ENCODE measurements at places on chromosomes 3 and 15. TPM values are rescaled to one million over a fixed set of nuclear protein-coding genes. Genes with fewer than 3 reads are reported as not detected.

DNA sequence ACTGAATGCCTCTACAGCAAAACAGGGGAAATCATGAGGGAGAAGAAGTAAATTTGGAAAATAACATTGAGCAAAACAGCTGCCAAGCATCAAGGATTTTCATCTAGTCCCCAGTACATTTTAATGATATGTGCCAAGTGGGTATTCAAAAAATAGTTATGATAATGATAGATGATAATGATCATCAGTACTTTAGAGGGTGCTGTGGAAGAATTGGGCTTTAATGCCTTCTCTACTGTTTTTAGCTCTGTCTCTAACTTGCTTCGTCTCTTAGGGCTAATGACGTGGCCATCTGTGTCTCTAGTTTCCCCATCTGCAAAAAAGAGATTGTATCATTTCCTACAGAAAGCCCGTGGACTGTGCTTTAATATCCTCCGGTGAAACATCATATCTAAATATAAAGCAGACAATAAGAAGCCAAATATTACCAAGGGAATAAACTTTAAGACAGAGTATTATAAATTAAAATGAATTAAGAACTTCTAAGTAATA lies 10.2 kb upstream of the FSIP1 start:
- no peak overlapping the region for H3K4me3 ChIP-seq
- no peak for DNase-seq
- peaks cover 11% of the 10 kb centered on the region for H3K4me1 ChIP-seq
- H3K27me3 ChIP-seq: no peaks in the 10 kb centered on the region
- H3K36me3 ChIP-seq: no peaks in the 10 kb centered on the region
- H3K27ac ChIP-seq: no peak overlapping the region

DNA sequence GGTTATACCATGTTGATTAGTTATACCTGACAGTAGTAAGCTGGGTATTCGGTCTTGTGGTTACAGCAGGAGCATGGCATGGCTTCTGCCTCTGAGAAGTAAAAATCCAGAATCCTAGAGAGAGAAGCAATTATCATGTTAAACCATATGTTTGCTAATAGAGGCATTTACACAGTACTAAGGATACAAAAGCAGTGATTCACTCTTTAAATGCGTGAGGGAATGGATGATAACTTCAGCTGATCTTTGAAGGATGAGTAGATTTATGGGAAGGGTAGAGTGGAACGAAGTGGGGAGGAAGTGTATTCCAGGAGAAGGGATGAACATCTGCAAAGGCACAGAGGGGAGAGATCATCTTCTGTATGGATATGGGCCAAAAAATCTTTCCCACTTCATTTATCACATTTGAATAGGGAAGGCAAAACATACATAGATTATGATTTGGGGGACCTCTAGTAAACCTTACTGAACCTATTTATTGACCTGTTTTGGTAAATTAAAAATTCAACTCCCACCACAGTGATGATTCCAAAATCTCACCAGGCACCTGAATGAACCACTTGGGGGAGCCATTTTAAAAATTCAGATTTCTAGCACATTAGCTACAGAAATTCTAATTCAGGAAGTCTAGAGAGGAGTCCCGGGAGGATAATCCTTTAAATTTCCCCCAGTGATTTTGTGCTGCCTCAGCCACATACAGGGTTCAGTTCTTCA lies 35.1 kb downstream of the IGSF10 start:
- no peaks in the 10 kb centered on the region for H3K27me3 ChIP-seq
- no peak for DNase-seq
- H3K27ac ChIP-seq: no peak overlapping the region
- H3K36me3 ChIP-seq: peaks cover 5% of the 10 kb centered on the region
- no peak overlapping the region for H3K4me3 ChIP-seq
- peaks cover 7% of the 10 kb centered on the region for H3K4me1 ChIP-seq

DNA sequence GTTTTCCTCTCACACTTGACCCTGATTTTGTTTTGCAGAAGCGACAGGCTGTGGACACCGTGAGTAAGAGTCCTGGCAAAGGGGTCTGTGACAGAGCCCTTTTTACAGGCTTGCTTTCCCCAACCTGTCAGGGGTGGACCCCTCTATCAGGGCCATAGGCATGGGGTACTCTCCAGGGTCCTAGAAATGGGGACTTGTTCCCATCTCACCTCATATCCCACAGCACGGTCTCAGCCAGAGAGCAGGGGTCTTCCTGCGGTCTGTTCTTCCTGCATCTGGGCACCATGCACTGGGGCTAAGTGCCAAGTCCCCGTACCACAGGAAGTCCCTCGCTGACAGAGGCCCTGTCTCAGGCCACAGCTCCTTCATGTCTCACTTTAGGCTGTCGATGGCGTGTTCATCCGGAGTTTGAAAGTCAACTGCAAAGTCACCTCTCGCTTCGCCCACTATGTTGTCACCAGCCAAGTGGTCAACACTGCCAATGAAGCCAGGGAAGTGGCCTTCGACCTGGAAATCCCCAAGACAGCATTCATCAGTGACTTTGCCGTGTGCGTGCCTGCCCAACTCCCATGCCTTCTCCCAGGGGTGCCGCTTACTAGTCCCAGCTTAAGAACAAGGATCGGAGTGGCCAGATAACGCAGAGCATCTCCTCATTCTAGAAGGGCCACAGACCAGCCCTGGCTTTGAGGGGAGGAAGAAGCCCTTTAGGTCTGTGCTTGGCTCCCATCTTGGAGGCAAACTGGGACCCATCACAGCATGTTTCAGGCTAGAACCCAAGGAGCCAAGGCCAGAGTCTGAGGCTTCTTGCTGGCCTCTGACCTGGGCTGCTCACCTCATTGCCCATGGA lies 783 bp downstream of the ITIH1 start:
- no peak overlapping the region for H3K27ac ChIP-seq
- no peaks in the 10 kb centered on the region for H3K36me3 ChIP-seq
- H3K4me1 ChIP-seq: no peaks in the 10 kb centered on the region
- H3K27me3 ChIP-seq: peaks cover 17% of the 10 kb centered on the region
- no peak overlapping the region for H3K4me3 ChIP-seq

- H3K27ac ChIP-seq: peak overlapping the region; percentile 99
- peaks cover 22% of the 10 kb centered on the region for H3K4me1 ChIP-seq
- no peak for DNase-seq
- H3K4me3 ChIP-seq: peak overlapping the region; percentile 93
- no peaks in the 10 kb centered on the region for H3K27me3 ChIP-seq
Observed at GRCh38 chr15:78540871-78541743, 863 bp downstream of the PSMA4 start.

The ZNF662 gene
- total RNA-seq: not detected

DNA sequence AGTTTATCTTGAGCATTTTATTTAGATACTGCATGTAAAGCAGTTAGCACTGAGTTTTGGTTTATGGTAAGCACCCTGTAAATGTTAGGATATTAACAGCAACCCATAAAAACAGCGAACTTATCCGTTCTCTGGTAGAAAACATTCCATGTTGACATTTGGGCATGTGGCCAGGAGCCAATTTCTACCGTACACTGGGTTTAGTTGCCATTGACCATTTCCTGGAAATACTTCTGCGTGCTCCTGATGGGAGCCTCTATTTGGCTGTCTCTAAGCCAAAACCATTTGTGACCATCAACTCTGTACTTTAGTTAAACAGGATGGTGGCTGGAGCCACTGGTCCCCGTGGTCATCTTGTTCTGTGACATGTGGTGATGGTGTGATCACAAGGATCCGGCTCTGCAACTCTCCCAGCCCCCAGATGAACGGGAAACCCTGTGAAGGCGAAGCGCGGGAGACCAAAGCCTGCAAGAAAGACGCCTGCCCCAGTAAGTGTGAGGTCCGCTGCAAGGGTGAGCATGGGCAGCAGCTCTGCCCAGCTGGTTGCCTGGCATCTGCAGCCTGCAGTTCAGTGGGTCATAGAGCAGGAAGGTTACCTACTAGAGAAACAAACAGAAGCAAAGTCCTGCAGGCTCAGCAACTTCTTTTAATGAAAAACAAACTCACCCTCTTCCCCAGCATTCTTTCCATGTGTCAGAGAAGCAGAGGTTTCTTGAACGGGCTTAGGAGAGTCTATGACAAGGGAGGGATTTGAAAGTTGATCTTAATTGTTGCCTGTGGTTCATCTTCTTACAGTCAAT lies 7.1 kb downstream of the THBS1 start:
- no peaks in the 10 kb centered on the region for H3K27me3 ChIP-seq
- peaks cover 9% of the 10 kb centered on the region for H3K4me1 ChIP-seq
- no peak for DNase-seq
- H3K4me3 ChIP-seq: no peak overlapping the region
- peaks cover 13% of the 10 kb centered on the region for H3K36me3 ChIP-seq

DNA sequence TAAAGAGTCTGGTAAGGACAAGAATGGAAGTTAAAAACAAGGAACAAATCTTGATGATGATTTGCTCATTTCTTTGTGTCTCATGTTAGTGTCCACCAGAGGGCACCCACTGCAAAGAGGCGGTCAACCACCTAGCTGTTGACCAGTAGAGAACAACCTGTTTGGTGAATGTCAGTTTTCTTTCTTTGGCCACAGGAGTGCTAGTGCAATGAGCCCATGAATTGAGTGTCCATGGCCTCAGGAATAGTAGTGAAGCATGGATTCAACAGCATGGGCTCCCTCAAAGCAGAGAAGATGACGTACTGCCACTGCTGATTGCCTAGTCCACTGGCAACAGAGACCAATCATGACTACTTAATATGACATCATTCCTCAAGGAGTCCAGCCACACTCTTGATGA lies 10.7 kb upstream of the CNTN6 start:
- no peak overlapping the region for H3K27ac ChIP-seq
- peak; percentile 41 for DNase-seq
- H3K27me3 ChIP-seq: no peaks in the 10 kb centered on the region
- H3K36me3 ChIP-seq: no peaks in the 10 kb centered on the region
- peaks cover 12% of the 10 kb centered on the region for H3K4me1 ChIP-seq

The AADACL2 gene
- not detected for total RNA-seq

- no peak for DNase-seq
- H3K4me3 ChIP-seq: no peak overlapping the region
- H3K27ac ChIP-seq: no peak overlapping the region
- peaks cover 11% of the 10 kb centered on the region for H3K4me1 ChIP-seq
Observed at GRCh38 chr3:65635657-65636056, 403.1 kb downstream of the MAGI1 start.

DNA sequence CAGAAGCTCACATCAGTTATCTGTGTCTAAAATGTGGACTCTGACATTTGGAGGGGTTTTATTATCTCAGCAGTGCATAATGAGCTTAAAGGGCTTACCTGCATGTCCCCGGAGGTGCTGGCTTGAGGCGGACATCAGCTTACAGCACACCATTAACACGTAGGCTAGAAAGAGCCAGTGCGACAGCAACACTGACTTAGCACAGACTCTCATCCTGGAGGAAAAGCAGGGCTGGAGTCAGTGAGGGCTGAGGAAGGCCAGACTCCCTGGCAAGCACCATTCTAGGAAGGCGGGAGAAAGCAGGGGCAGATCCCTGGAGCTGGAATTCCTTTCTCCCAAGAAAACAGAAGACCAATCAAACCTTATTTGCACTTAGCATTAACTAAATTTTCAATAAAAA lies 51.7 kb downstream of the TAFA4 start:
- no peaks in the 10 kb centered on the region for H3K27me3 ChIP-seq
- H3K36me3 ChIP-seq: no peaks in the 10 kb centered on the region
- no peak overlapping the region for H3K27ac ChIP-seq
- H3K4me1 ChIP-seq: no peaks in the 10 kb centered on the region

DNA sequence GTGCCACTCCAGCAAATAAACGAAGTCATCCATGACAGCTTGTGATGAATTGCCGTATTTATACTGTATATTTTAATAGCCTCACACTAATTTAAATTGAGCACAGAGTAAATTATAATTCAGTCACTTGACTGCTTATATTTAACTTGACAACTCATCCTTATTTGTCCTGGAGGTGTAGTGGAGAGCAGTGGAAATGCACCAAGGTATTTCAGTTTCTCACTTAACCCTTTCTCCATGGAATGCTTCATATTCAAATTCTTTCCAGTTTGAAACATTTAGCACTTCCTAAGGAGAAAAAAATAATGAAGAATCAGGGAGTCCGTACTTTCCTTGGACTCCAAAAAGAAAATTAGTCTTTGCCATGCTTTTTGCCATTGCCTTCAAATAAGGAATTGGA lies 99.0 kb downstream of the MAP2K5 start:
- no peak overlapping the region for H3K27ac ChIP-seq
- H3K4me3 ChIP-seq: no peak overlapping the region
- no peak for DNase-seq
- H3K27me3 ChIP-seq: no peaks in the 10 kb centered on the region

- no peak for DNase-seq
- no peaks in the 10 kb centered on the region for H3K36me3 ChIP-seq
- no peak overlapping the region for H3K27ac ChIP-seq
- no peaks in the 10 kb centered on the region for H3K27me3 ChIP-seq
- no peaks in the 10 kb centered on the region for H3K4me1 ChIP-seq
- no peak overlapping the region for H3K4me3 ChIP-seq
Observed at GRCh38 chr3:59072681-59073080, 22.9 kb upstream of the CFAP20DC start.

DNA sequence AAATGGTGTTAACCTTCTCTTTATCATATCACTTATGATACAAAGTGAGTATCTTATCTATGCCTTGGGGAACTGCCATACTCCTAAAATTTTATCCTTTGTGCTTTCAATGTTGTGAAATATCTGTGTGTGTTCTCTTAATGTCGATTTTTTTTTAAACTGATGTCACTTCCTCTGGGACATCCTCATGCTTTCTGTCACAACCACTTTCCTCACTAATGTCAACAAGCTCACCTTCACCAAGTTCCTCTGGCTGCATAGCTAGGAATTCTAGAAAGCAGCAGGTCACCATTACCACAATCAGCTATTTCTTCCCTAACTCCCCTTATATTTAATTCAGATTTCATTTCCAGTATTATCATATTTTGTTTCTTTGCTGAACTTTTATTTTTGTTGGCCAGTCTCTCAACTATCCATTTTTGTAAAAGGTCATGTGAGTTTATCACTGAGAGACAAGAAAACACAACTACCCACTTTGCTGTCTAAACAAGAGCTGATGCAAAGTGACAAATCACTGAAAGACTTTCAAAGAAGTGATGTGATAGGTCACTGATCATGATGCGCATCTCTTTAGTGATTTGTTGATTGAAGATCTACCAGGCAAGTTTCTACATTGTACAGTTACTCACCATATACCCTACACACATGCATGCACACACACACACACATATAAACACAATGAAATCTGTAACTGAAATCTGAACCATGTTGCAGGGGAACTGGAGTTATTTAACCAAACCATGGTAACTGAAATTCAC lies 369.0 kb downstream of the ULK4 start:
- no peaks in the 10 kb centered on the region for H3K27me3 ChIP-seq
- H3K4me3 ChIP-seq: no peak overlapping the region
- no peak for DNase-seq
- no peaks in the 10 kb centered on the region for H3K36me3 ChIP-seq
- peaks cover 7% of the 10 kb centered on the region for H3K4me1 ChIP-seq

The GOLGA6L4 gene
- 2.1 TPM for total RNA-seq

The ATP13A5 gene
- not detected for total RNA-seq

- peaks cover 5% of the 10 kb centered on the region for H3K36me3 ChIP-seq
- peaks cover 2% of the 10 kb centered on the region for H3K27me3 ChIP-seq
- H3K4me1 ChIP-seq: peaks cover 38% of the 10 kb centered on the region
- H3K27ac ChIP-seq: peak overlapping the region; percentile 72
Observed at GRCh38 chr15:63596676-63597037, 530 bp upstream of the FBXL22 start.
